B cell (primary cell): ENCODE measurements at places on chromosomes 3 and 15.

DNA sequence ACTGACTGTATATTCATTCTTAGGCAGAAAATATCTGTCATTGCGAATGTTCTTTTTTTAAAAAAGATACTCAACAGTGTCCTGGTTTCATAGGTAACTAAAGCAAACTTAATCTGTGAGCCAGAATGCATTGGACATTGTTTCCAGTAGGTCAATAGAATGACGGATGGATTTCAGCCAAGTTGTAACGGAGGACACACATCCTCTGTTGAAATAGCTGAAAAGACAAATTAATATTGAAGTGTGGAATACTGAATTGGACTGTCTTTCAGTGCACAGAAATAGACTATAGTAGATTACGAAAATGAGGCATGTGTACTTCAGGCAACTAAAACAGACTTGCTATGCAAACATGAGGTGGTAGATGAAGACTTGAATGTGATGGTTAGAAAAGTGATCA, 461.6 kb downstream of the WDR72 start:
- no peak overlapping the region for H3K27ac ChIP-seq
- DNase-seq, result no peak
- no peaks in the 10 kb centered on the region for H3K27me3 ChIP-seq
- H3K4me1 ChIP-seq, result no peaks in the 10 kb centered on the region
- no peak overlapping the region for H3K4me3 ChIP-seq
- H3K36me3 ChIP-seq, result no peaks in the 10 kb centered on the region

GRCh38 chr3:115581362-115582135, 41.8 kb upstream of the GAP43 start:
- H3K4me3 ChIP-seq, result no peak overlapping the region
- no peaks in the 10 kb centered on the region for H3K36me3 ChIP-seq
- no peak for DNase-seq
- H3K4me1 ChIP-seq, result no peaks in the 10 kb centered on the region
- no peak overlapping the region for H3K27ac ChIP-seq

DNA sequence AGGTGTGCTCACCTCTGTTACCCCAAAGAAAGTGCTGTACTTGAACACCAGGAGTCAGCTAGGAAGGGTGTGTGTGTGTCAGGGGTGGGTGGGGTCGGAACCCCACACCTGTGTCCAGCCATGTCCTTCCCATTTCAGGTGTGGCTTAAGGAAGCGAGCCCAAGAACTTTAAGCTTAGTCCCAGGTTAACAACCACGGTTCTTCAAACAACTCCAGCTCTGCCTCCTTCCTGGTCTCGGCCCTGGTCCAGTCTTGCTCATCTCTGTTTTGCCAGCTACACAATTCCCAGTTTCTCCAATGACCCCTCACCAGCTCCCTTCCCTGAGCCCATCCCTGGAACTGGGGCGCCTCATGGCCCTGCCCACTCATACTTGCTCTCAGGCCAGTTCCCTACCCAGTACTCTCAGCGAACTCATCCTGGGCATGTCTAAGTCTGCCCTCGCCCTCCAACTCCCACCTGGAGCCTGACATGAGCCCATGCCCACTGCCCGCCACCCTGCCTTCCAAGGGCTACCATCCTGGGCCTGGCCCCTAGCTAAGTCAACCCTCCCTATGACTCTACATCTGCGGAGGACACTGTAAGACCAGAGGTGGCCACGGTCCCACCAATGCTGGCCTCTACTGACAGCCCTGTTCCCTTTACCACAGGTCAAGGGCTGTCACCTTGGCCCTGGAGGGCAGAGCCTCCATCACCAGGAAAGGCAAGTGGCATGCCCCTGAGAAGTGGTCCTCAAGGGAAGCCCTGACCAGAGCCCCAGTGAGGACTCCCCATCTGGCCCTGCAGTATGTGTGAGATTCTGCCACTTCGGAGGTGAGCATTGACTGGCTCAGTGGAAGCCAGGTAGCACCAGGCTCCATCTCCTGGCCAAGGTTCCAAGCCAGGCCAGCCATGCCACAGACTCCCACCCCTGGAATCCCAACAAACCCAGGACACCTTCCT, 9.2 kb downstream of the POC1A start:
- H3K4me1 ChIP-seq, result peaks cover 5% of the 10 kb centered on the region
- no peaks in the 10 kb centered on the region for H3K36me3 ChIP-seq
- H3K27me3 ChIP-seq, result no peaks in the 10 kb centered on the region
- H3K4me3 ChIP-seq, result no peak overlapping the region
- H3K27ac ChIP-seq, result no peak overlapping the region
- DNase-seq, result no peak

GRCh38 chr3:38578081-38578475, 71.4 kb downstream of the SCN5A start:
- H3K4me1 ChIP-seq, result no peaks in the 10 kb centered on the region
- H3K27me3 ChIP-seq, result no peaks in the 10 kb centered on the region
- H3K36me3 ChIP-seq, result no peaks in the 10 kb centered on the region
- H3K4me3 ChIP-seq, result no peak overlapping the region
- DNase-seq, result no peak

- no peaks in the 10 kb centered on the region for H3K36me3 ChIP-seq
- no peaks in the 10 kb centered on the region for H3K4me1 ChIP-seq
- no peak overlapping the region for H3K4me3 ChIP-seq
- H3K27me3 ChIP-seq, result peaks cover 3% of the 10 kb centered on the region
- H3K27ac ChIP-seq, result no peak overlapping the region
Observed at GRCh38 chr3:187398955-187399354, 30.8 kb downstream of the RTP4 start.

- no peak overlapping the region for H3K4me3 ChIP-seq
- no peaks in the 10 kb centered on the region for H3K4me1 ChIP-seq
- H3K27me3 ChIP-seq, result no peaks in the 10 kb centered on the region
- H3K36me3 ChIP-seq, result no peaks in the 10 kb centered on the region
- DNase-seq, result no peak
Observed at GRCh38 chr3:167811031-167811430, 75.5 kb downstream of the SERPINI1 start.

- no peak for DNase-seq
- no peaks in the 10 kb centered on the region for H3K27me3 ChIP-seq
- no peak overlapping the region for H3K27ac ChIP-seq
Observed at GRCh38 chr3:136008732-136009470, 43.4 kb downstream of the PPP2R3A start.

GRCh38 chr3:139189943-139190342, 145.3 kb upstream of the PRR23C start:
- no peaks in the 10 kb centered on the region for H3K27me3 ChIP-seq
- H3K27ac ChIP-seq, result no peak overlapping the region
- DNase-seq, result no peak

DNA sequence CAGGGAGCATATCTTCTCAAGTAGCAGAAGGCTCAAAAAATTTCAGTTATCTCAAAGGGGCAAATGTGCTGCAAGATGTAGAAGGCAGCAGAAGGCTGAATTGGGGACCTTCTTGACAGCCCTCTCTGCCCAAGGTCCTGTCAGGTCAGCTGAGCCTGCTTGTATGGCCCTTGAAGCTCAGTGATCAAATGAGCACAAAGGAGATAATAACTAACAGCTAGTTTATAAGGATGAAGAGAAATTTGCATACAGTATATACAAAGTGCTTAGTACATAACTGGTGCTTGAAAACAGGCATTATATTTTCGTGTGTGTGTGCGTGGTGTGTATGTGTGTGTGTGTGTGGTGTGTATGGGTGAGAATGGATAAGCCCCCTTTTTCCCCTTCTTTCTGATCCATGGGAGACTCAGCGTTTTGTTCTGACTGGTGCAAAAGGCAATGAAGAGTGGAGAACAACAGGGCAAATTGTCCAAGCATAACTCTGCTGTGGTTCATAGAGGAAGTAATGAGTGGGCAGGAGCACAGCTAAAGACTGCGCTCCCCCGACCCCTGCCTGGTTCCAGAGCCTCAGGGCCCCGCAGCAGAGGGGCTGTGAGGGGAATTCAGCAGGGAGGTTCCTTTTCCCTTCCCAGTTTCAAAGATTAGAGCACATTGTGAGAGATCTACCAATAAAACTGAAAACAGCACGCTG, 356.8 kb upstream of the NR2F2 start:
- H3K4me3 ChIP-seq, result no peak overlapping the region
- no peaks in the 10 kb centered on the region for H3K4me1 ChIP-seq
- H3K27me3 ChIP-seq, result no peaks in the 10 kb centered on the region
- no peaks in the 10 kb centered on the region for H3K36me3 ChIP-seq
- H3K27ac ChIP-seq, result no peak overlapping the region
- DNase-seq, result no peak

- no peaks in the 10 kb centered on the region for H3K27me3 ChIP-seq
- no peaks in the 10 kb centered on the region for H3K36me3 ChIP-seq
- H3K27ac ChIP-seq, result no peak overlapping the region
- no peak overlapping the region for H3K4me3 ChIP-seq
Observed at GRCh38 chr15:41233367-41233771, 2.3 kb downstream of the CHP1 start.

- H3K27ac ChIP-seq, result no peak overlapping the region
- H3K4me1 ChIP-seq, result peaks cover 16% of the 10 kb centered on the region
- H3K4me3 ChIP-seq, result no peak overlapping the region
- H3K36me3 ChIP-seq, result no peaks in the 10 kb centered on the region
- DNase-seq, result no peak
Observed at GRCh38 chr3:112394003-112394640, 61.2 kb downstream of the CD200 start.

DNA sequence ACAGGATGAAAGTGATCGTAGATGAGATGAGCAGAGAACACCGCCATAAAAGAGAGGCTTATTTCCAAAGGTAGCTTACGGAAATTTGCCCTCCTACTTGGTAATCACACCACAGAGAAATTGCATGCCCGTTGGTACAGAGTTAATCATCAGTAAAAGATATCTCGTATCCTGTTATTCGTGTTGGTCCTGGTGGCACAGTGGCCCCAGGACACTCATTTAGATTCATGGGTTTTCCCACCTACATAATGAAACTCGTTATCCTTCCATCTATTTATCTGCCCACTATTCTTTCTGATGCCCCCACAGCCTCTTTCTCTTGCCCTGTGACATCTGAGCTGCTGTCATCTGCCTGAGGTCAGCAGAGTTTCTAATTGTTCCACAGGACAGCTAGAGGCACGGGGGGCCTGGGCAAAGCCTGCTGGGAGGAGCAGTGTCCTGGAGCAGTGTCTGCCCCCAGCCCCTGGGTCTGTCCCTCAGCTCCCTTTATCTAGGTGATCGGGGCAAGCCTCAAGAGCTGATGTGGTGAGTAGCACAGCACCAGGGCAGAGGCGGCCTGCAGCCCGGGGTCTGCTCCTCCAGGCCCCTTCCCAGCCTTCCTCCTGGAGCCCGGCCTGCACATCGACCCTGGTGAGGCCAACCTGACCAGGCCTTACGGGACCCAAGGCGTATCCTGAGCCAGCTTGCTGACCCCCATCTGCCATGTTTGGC, 42.2 kb downstream of the PXYLP1 start:
- no peaks in the 10 kb centered on the region for H3K4me1 ChIP-seq
- H3K36me3 ChIP-seq, result no peaks in the 10 kb centered on the region
- H3K27ac ChIP-seq, result no peak overlapping the region
- H3K4me3 ChIP-seq, result no peak overlapping the region

GRCh38 chr3:45269952-45270351, 43.9 kb upstream of the TMEM158 start:
- peaks cover 4% of the 10 kb centered on the region for H3K27me3 ChIP-seq
- H3K27ac ChIP-seq, result no peak overlapping the region
- no peaks in the 10 kb centered on the region for H3K4me1 ChIP-seq
- no peaks in the 10 kb centered on the region for H3K36me3 ChIP-seq
- H3K4me3 ChIP-seq, result no peak overlapping the region
- no peak for DNase-seq

DNA sequence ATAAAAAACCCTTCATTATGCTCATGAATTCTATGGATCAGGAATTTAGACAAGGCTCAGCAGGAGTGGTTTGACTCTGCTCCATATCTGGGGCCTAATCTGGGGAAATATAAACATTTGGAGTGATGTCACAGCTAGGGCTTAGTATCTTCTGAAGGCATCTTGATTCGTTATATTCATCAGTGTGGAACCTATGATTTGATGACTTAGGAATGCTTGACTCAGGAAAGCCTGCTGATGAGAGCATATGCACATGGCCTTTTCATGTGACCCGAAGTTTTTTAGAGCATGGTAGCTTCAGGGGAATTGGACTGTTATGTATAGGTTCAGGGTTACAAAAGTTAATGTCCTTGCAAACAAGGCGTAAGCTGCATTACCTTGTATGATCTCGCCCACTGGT, 184.9 kb upstream of the LRRC3B start:
- H3K36me3 ChIP-seq, result no peaks in the 10 kb centered on the region
- no peak overlapping the region for H3K27ac ChIP-seq
- DNase-seq, result no peak
- H3K27me3 ChIP-seq, result no peaks in the 10 kb centered on the region
- H3K4me3 ChIP-seq, result no peak overlapping the region

GRCh38 chr3:82392203-82392775, 630.8 kb upstream of the GBE1 start:
- H3K27me3 ChIP-seq, result no peaks in the 10 kb centered on the region
- no peaks in the 10 kb centered on the region for H3K36me3 ChIP-seq
- H3K4me1 ChIP-seq, result no peaks in the 10 kb centered on the region
- H3K4me3 ChIP-seq, result no peak overlapping the region
- no peak overlapping the region for H3K27ac ChIP-seq
- no peak for DNase-seq

DNA sequence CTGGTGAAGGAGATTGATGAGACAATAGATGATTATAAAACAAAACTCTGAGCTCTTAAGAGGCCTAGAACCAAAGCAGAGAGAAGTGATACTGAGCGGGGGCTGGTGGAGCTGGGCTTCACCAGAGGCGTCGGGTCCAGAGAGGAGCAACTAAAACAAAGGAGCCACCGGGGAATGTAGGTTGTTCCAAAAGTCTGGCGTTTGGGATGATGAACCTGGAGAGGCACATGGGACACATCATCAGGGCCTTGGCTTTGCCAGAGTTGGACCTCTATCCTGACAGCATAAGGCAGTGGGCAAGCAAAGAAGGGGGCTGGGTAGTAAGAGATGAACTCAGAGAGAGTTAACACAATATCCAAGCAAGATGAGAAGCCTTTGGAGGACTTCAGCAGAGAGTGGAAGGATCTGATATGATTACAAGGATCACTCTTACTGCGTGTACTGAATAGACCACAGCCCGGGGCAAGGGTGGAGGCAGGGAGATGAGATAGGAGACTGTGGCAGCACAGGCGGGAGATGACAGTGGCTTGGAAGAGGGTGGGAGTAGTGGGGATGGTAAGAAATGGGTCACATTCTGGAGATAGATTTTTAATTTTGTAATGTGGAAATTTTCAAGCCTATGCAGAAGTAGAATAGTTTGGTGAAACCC, 36.0 kb upstream of the RASA2 start:
- H3K27me3 ChIP-seq, result no peaks in the 10 kb centered on the region
- no peak overlapping the region for H3K27ac ChIP-seq
- peaks cover 12% of the 10 kb centered on the region for H3K4me1 ChIP-seq
- H3K4me3 ChIP-seq, result no peak overlapping the region

DNA sequence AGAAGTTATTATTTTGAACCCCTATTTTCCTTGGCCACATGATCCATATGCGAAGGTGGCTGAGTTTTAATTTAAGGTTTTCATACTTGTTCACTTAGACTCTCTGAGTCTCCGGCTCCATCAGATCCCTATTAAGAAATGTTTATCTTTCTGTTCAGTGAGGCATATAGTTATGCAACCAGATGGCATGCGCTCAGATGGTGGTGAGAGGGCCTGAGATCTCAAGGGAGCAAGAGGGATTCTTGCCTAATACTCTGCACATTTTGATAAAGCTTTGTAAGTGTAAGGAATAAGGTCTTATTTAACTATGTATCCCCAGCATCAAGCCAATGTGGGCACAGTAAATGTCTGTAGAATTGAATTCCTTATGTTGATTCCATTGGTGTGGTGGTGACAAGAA, 78.9 kb upstream of the DPH6 start:
- no peak for DNase-seq
- no peaks in the 10 kb centered on the region for H3K4me1 ChIP-seq
- no peaks in the 10 kb centered on the region for H3K36me3 ChIP-seq
- H3K4me3 ChIP-seq, result no peak overlapping the region
- H3K27me3 ChIP-seq, result no peaks in the 10 kb centered on the region
